Kidney tubule cell (primary cell): ENCODE measurements at places on chromosomes 16 and 17.

DNA sequence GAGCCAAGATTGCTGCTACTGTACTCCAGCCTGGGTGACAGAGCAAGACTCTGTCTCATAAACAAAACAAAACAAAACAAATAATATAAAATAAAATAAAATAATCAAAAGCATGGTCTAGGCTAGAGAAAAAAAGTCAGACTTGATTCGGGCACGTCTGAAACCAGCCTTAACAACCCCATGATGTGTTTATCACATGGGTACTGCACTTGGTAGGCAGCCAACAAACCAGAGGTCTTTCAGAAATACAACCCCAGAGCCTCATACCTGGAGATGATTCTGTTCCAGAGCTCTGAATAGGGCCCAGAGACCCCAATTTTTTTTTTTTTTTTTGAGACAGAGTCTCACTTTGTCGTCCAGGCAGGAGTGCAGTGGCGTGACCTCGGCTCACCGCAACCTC, 9.6 kb upstream of the HAPSTR1 start:
- DNase-seq: no peak

DNA sequence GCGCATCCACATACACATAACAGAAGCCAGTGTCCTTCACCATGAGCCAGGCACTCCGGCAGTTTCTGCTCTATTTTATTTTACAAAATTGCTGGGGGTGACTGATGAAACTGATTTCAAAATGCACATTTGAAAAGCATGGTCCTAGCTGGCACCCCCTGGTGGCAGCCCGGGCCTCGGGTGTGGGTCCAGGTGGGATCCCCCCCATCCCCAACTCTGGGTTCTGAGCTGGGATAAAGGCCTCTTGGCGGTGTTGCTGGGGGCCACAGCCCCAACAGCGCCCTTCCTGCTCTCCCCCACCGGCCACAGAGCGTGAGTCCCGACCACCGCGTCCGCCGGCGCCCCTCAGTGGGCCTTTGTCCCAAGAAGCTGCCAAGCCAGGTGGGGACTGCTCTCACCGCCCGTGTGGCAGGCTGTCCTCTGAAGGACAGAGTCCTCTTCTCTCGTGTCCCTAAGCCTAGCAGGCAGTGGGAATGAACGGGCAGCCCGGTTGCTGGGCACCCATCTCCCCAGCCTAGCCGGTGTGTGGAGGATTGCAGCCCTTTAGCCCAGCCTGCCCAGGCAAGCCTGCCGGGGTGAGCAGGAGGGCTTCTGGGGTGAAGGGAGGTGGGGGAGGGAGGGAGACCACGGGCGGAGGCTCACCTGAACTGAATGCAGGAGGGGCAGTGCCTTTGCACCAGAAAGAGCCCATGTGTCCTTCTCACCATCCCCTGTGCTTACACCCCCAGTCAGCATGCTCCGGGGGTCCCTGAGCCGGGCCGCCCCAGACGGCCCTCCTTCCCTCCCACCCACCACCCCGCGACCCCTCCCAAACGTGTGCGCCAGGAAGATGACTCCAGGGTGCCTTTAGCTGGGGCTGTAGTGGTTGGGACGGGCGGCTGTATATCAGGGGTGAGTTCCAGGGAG, 898 bp downstream of the SNAI3 start:
- DNase-seq: peak; percentile 42

DNA sequence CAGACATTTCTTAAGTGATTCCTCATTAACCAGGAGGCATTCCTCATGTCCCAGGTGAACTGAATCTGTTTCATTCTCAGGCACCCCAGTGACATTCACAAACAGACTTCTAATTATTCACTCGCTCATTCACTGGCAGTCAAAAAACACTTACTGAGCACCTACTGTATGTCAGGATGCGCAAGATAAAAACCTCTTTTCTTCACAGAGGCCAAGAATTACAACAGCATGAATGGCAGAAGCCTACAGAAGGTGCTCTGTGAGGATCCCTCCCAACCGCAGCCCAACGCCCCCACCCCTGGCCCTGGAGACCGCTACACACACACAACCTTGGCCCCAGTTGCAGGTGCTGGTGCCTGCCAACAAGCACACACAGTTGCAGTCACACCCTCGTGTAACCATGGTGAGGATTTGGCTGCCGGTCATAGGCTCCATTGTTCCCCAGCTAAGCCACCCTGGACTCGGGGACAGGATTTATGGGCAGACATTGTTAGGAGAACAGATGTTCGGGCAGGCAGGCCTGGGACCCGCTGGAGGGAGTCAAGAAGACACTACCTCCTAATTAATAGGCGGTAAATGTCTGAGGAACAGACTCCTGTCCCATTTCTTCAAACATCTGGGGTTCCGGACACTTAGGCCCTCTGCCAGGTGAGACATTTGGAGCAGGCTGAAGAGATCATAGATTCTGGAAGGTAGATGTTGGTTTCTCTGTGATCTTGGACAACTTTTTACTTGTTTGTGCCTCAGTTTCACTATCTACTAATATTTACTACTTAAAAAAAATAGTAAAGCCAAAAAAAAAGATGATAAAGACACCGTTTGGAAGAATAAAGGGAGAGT, 43.2 kb downstream of the CUEDC1 start:
- DNase-seq: peak; percentile 57

GRCh38 chr17:39196241-39196807, 1.1 kb downstream of the CACNB1 start:
- DNase-seq: no peak

DNA sequence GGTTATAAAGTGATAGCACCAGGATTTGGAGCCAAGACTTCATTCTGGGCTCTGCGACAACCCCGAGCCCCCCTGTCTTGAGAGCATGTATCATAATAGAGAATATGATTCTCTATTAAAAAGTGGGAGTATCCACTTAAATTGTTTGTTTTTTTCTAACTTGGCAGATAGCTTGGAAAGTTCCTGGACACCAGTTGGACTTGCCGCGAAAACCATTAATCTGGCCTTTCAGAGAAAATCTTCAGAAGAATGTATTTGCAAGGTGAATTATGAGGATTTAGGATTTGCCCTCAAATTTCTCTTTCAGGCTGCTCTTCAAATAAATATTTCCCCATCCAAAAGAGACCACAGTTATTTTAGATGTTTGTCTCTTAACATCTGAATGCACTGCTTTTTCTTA, 53.5 kb downstream of the MARCHF10 start:
- no peak for DNase-seq

DNA sequence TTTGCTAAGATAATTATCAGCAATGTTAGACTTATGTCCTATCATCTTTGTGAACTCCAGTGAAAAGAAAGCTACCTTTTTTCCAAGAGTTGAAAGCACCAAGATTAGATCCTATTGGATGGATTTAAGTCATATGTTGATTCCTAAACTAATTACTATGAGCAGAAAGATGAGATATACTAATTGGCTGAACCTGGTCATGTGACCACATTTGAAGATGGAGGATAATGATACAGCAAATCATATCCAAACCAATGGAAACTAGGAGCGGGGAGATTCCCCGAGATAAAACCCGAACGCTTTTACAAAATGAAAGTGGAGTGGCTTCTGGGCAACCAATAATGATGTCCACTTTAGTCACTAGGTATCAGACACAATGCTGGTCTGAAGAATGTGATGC, 1060.2 kb upstream of the EEF2KMT start:
- no peak for DNase-seq

GRCh38 chr17:67280279-67280678, 35.3 kb upstream of the HELZ start:
- no peak for DNase-seq

DNA sequence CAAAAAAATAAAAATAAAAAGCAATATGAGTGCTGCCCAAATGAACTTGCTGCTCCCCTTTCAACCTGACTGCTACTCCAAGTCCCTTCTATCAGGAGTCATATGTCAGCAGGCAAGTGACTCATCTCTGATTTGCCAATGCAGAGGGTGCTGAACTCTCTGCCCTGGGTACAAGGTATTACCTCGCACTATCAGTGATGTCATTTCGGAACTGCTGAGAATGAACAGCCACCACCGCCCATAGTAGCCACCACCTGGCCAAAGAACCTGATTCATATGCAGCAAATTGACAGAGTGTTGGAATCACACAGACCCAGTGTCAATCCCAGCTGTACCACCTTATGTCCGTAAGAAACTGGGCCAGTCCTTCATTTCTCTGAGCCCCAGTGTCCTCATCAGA, 31.2 kb downstream of the LYRM9 start:
- DNase-seq: peak; percentile 59

GRCh38 chr17:42131981-42132432, 9.4 kb downstream of the HSPB9 start:
- DNase-seq: no peak

- DNase-seq: no peak
These were observed 8.9 kb downstream of the ALOX15B start for GRCh38 chr17:8047769-8048110.

DNA sequence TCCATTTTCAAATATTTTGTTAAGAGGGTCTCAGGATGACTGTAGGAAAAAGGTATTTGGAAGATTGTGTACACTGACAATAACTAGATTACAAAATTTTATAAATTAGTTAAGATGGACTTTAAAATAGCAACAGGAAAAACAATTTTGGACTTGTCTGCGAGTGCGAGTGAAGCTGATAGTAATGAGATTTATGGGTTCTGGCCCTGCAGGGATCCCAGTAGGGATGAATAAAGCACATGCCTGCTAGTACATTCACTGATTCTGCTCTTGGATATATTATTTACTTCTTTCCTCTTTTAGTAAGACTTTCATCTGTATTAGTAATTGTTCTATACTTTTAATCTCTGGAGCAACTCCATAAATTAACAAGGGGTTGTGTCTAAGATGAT, 28.2 kb downstream of the PRKCA start:
- DNase-seq: no peak

- no peak for DNase-seq
These were observed 19.5 kb downstream of the COTL1 start for GRCh38 chr16:84598360-84598759.

GRCh38 chr16:84124257-84125073, 7.7 kb upstream of the MBTPS1 start:
- no peak for DNase-seq
